Neural crest cell (in vitro differentiated cells): ENCODE measurements at places on chromosomes 3 and 15. TPM values are rescaled to one million over a fixed set of nuclear protein-coding genes. Genes with fewer than 3 reads are reported as not detected.

The SLC2A2 gene
- total RNA-seq, result not detected in 2 replicates

The MKRN2 gene
- 25.8 and 27.2 TPM in 2 replicates for total RNA-seq

The GOLGA8N gene
- 2.2 and 2.6 TPM in 2 replicates for total RNA-seq

The ZNF148 gene
- 38.1 and 38.3 TPM in 2 replicates for total RNA-seq

The DPPA2 gene
- total RNA-seq, result 0.86 and 1.1 TPM in 2 replicates

The CACNA1D gene
- total RNA-seq, result 1.1 and 2.3 TPM in 2 replicates

The WDR72 gene
- total RNA-seq, result 1.7 and 2.5 TPM in 2 replicates

The CCR9 gene
- not detected in 2 replicates for total RNA-seq

The SEMA7A gene
- total RNA-seq, result 12.3 and 14.4 TPM in 2 replicates

The EEF1AKMT4 gene
- 3.4 and 3.9 TPM in 2 replicates for total RNA-seq

DNA sequence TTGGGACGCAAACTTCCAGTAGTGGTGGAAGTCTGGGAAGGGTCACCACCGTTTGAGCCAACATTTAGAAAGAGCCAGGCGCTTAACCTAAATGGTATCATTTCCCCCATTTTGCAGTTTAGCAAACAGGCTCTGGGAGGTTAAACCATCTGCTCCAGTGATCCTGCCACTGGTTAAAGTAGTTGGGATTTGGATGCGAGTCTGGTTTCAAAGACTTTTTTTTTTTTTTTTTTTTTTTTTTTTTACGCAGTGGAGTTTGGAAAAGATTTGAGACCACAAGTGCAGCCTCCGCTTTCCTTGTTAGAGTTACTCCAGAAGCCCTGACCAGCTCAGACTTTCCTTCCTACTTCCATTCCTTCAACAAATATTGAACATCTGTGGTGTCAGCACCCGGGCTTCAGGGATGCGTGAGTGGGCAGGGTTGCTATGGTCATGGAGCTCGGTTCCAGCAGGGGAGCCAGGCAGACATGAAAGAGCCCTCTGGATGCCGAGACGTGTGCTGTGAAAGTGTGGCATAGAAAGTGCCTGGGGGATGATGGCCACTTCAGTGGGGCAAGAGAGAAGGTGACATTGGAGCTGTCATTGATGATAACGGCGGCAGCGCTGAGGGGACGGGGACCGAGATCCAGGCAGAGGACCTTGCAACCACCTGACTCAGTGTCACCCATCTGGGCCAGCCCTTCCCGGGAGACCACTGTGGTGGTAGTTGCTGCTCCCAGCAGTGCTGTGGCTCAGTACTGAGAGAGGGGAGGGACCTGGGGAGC lies 1.1 kb upstream of the RNU6-1 start:
- H3K4me3 ChIP-seq, result peak overlapping the region; percentile 98
- no peak for DNase-seq
- H3K27ac ChIP-seq, result peak overlapping the region; percentile 96

- H3K27me3 ChIP-seq, result peaks cover 8% of the 10 kb centered on the region
- peaks cover 58% of the 10 kb centered on the region for H3K4me1 ChIP-seq
- H3K36me3 ChIP-seq, result no peaks in the 10 kb centered on the region
- peak overlapping the region; percentile 73 for H3K4me3 ChIP-seq
Observed at GRCh38 chr15:101088788-101089578, 162.9 kb downstream of the CHSY1 start.

DNA sequence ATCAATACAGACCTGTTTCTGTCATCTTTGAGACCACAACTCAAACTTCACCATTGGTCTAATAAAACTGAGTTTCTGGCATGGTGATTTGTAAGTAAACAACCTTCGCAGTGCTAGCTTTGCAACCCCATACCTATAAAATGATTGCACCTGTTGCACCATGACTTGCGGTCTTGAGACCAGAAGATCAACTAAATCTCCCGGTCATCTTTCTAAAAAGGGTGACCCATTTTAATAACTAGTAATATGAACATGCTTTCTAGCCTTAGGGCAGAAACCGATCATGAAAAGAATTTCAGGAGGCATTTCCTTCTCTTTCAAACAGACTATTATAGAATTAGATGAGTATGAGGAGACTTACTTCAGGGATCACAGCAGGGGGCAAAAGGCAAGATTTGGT lies 151.9 kb upstream of the ZNF385D start:
- H3K4me1 ChIP-seq, result no peaks in the 10 kb centered on the region
- H3K27ac ChIP-seq, result no peak overlapping the region
- no peak overlapping the region for H3K4me3 ChIP-seq
- H3K36me3 ChIP-seq, result no peaks in the 10 kb centered on the region
- H3K27me3 ChIP-seq, result no peaks in the 10 kb centered on the region

DNA sequence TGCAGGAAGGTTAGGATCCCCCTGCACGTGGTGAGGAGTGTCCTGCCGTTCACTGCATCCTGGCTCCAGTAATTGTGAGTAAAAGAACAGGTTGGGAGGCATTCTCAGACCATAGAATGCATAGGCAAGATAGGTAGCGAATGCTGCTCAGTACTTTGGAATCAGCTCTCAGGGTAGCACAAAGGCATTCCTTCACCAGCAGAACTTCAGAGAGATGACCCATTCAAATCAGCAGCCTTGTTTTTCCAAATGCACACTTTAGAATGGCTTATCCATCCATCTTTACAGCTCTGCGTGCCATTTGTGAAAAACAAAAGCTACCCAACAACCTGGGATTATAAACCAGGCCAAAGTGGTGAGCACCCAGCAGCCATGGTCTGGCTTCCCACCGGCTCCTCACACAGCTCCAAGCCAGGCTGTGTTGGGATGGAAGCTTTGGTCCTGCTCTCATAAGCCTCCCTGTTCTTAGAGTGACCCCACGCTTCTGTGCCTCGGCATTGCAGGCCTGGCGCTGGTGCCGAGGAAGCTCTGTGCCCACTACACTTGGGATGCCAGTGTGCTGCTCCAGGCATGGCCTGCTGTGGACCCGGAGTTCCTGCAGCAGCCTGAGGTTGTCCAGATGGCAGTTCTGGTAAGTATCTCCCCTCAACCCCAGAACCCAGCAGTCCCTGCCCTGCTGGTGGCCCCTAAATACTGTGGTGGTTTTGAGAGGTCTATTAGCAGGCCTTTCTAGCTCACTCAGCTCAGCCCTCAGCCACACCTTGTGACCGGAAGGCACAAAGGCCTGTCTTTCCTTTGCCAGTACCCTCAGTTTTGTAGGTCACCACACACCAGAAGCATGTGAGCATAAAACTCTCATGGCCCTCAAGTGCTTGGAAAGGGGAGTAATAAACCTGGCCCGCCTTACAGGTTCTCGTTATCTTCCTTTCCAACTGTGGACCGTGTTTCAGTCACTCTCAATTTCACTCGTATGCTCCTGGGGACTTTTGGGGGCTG lies 52.9 kb upstream of the LIMD1 start:
- H3K4me3 ChIP-seq, result no peak overlapping the region
- H3K36me3 ChIP-seq, result peaks cover 6% of the 10 kb centered on the region
- peaks cover 14% of the 10 kb centered on the region for H3K4me1 ChIP-seq
- no peak for DNase-seq
- no peaks in the 10 kb centered on the region for H3K27me3 ChIP-seq
- peak overlapping the region; percentile 50 for H3K27ac ChIP-seq

GRCh38 chr3:194395778-194396538 lies 3.1 kb downstream of the GP5 start:
- peaks cover 27% of the 10 kb centered on the region for H3K4me1 ChIP-seq
- peaks cover 1% of the 10 kb centered on the region for H3K36me3 ChIP-seq

- no peaks in the 10 kb centered on the region for H3K4me1 ChIP-seq
- H3K27ac ChIP-seq, result no peak overlapping the region
- H3K27me3 ChIP-seq, result no peaks in the 10 kb centered on the region
- no peak for DNase-seq
Observed at GRCh38 chr15:50925281-50925680, 16.8 kb downstream of the AP4E1 start.

DNA sequence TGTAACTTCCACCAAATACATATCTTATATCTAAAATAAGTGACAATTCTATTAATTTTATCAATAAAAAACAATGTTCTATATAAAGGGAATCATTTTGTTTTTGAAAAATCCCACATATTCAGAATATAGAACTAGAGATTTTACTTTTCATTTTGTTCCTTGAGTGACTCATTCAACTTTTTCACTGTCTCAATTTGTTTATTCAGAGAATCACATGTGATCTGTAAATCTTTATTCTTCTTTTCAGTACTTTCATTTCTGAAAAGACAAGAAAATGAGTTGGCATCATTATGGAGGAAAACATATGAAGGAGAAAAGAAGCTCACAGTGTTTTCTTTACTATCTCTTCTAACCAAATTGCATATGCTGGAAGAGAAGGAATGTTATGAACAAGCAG lies 35.0 kb downstream of the CIP2A start:
- peaks cover 14% of the 10 kb centered on the region for H3K36me3 ChIP-seq
- H3K4me1 ChIP-seq, result no peaks in the 10 kb centered on the region
- H3K27ac ChIP-seq, result no peak overlapping the region
- no peak overlapping the region for H3K4me3 ChIP-seq

DNA sequence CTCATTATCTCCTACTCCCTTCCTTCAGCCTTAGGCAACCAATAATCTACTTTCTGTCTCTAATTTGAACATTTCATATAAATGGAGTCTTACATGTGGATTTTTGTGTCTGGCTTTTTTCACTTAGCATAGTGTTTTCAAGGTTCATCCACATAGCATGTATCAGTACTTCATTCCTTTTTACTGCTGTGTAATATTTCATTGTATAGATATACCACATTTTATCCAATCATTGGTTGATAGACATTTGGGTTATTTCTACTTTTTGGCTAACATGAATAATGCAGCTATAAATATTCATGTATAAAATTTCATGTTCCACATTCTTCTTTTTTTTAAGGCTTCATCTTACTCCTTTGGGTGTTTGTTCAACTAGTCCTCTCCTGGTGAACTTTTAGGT lies 20.2 kb downstream of the DBR1 start:
- no peak for DNase-seq
- H3K4me1 ChIP-seq, result no peaks in the 10 kb centered on the region
- H3K36me3 ChIP-seq, result peaks cover 5% of the 10 kb centered on the region

DNA sequence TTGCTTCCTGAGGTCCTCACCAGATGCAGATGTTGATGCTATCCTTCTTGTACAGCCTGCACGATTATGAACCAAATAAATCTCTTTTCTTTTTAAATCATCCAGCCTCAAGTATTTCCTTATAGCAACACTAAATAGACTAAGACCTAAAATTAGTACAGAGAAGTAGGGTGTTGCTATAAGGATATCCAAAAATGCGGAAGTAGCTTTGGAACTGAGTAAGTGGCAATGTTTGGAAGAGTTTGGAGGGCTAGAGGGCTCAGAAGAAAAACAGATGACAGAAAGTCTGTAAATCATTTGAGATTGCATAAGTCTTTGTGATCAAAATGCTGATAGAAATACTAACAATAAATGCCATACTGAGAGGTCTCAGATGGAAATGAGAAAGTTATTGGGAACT lies 894.9 kb downstream of the DIPK2A start:
- no peak overlapping the region for H3K4me3 ChIP-seq
- no peaks in the 10 kb centered on the region for H3K36me3 ChIP-seq
- H3K27ac ChIP-seq, result no peak overlapping the region
- DNase-seq, result no peak
- H3K4me1 ChIP-seq, result no peaks in the 10 kb centered on the region

- no peak overlapping the region for H3K4me3 ChIP-seq
- peaks cover 11% of the 10 kb centered on the region for H3K4me1 ChIP-seq
- no peak for DNase-seq
- H3K36me3 ChIP-seq, result peaks cover 8% of the 10 kb centered on the region
Observed at GRCh38 chr3:124362455-124362854, 367.8 kb upstream of the UMPS start.

- no peak overlapping the region for H3K27ac ChIP-seq
- H3K4me1 ChIP-seq, result peaks cover 14% of the 10 kb centered on the region
- DNase-seq, result no peak
- H3K4me3 ChIP-seq, result no peak overlapping the region
- H3K36me3 ChIP-seq, result peaks cover 3% of the 10 kb centered on the region
Observed at GRCh38 chr15:71125831-71126450, 10.7 kb downstream of the THSD4 start.

GRCh38 chr3:127815641-127816605 lies 6.4 kb downstream of the MGLL start:
- peaks cover 14% of the 10 kb centered on the region for H3K27me3 ChIP-seq
- peaks cover 69% of the 10 kb centered on the region for H3K4me1 ChIP-seq
- H3K36me3 ChIP-seq, result peaks cover 9% of the 10 kb centered on the region
- H3K27ac ChIP-seq, result peak overlapping the region; percentile 98
- no peak for DNase-seq

DNA sequence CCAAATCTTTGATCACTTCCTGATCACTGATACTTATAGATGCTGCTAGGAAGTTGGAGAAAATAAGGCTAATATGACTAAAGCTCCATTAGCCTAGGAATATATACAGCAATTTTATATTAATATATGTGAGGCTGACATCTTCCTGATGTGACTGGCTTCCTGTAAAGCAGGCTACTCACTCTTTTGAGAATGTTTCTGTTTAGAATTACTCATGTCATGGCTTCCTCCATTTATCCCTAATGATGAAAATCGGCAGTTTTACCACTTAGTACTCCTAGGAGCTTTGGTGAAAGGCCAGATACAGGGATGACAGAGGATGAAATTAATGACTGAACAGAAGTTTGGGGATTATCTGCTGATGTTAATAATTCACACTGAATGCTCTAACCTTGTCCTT lies 3.9 kb upstream of the MAP1A start:
- no peak overlapping the region for H3K27ac ChIP-seq
- peaks cover 76% of the 10 kb centered on the region for H3K4me1 ChIP-seq
- no peaks in the 10 kb centered on the region for H3K36me3 ChIP-seq
- peak overlapping the region; percentile 54 for H3K4me3 ChIP-seq
- H3K27me3 ChIP-seq, result peaks cover 3% of the 10 kb centered on the region
- no peak for DNase-seq

DNA sequence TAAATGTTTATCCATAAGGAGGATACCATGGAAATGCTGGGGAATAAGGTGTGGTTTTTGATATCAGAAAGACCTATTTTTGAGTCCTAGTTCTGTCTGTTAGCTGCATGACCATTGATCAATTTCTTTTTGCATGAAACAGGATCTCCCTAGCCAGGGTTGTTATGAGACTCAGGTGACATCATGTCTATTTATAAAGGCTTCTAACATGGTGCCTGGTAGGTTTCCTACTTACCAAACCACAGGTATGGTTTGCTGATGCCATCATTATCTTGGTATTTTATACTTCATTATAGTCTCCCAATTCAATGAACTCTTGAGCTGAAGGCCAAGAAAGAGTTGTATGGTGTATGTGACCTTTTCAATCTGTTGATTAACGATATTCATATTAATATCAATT lies 144.0 kb downstream of the CLSTN2 start:
- peaks cover 13% of the 10 kb centered on the region for H3K4me1 ChIP-seq
- peaks cover 2% of the 10 kb centered on the region for H3K27me3 ChIP-seq
- H3K4me3 ChIP-seq, result no peak overlapping the region
- H3K36me3 ChIP-seq, result no peaks in the 10 kb centered on the region
- no peak for DNase-seq

GRCh38 chr15:27592036-27592760 lies 506.9 kb downstream of the OCA2 start:
- H3K36me3 ChIP-seq, result no peaks in the 10 kb centered on the region
- no peak for DNase-seq
- no peak overlapping the region for H3K27ac ChIP-seq
- no peak overlapping the region for H3K4me3 ChIP-seq
- peaks cover 34% of the 10 kb centered on the region for H3K27me3 ChIP-seq
